DMS53 (cell line): ENCODE measurements at places on chromosomes 5 and 9.

GRCh38 chr5:22708770-22709328, 144.3 kb downstream of the CDH12 start:
- no peak for DNase-seq

GRCh38 chr9:24817756-24818155, 272.1 kb upstream of the IZUMO3 start:
- DNase-seq, result no peak

- DNase-seq, result no peak
Measured at GRCh38 chr5:148186248-148187003, 16.4 kb upstream of the SPINK6 start.

DNA sequence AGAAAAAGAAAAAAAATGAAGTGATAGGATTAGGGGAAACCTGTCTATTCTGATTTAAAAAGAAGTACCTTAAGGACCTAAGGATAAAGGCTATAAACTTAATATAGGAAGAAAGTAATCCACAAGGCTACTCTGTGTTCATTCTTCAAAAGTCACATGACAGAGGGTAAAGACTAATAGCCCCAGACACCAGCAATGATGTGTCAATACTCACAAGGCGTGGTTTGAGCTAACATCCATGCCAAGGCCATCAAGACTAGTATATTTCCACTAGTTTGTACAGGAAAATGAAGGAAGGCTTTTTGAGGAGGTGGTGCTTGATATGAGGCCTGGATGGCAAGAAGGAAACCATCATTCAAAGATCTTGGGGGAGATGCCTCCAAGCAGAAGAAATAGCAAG, 49.7 kb upstream of the TEX48 start:
- no peak for DNase-seq
